ENCODE measurements at places on chromosomes 3 and 15. TPM values are rescaled to one million over a fixed set of nuclear protein-coding genes. Genes with fewer than 3 reads are reported as not detected.

COL6A6 gene
- not detected for total RNA-seq

CHRD gene
- 8.0 TPM for total RNA-seq

TM4SF18 gene
- total RNA-seq = 0.34 TPM

GRIP2 gene
- total RNA-seq = 0.34 TPM

CCR9 gene
- total RNA-seq = not detected

Data from HCT116 (cell line).